Cerebellum (tissue), 4 donors: ENCODE measurements at places on chromosomes 5 and 9. TPM values are rescaled to one million over a fixed set of nuclear protein-coding genes. Genes with fewer than 3 reads are reported as not detected.

The ZBTB34 gene
- 30.0 TPM for total RNA-seq

GRCh38 chr5:168368854-168369253 lies 77.4 kb downstream of the WWC1 start:
- DNase-seq: no peak

The PTPN3 gene
- 3.4 TPM for total RNA-seq

DNA sequence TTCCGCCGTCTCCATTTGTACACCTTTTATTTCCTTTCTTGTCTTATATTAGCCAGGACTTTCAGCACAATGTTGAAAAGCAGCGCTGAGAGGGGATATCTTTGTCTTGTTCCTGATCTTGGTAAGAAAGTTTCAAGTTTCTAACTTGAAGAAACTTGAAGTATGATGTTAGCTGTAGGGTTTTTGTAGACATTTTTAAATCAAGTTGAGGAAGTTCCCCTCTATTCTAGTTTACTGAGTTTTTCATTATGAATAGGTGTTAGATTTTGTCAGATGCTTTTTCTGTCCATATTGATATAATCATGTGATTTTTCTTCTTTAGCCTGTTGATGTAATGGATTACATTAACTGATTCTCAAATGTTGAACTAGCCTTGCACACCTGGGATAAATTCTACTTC lies 425.7 kb downstream of the PIK3R1 start:
- no peak for DNase-seq

The FAM151B gene
- total RNA-seq: 14.7 TPM

The IL13 gene
- total RNA-seq: not detected

- no peak for DNase-seq
Observed at GRCh38 chr5:90916947-90917800, 358.6 kb downstream of the ADGRV1 start.

DNA sequence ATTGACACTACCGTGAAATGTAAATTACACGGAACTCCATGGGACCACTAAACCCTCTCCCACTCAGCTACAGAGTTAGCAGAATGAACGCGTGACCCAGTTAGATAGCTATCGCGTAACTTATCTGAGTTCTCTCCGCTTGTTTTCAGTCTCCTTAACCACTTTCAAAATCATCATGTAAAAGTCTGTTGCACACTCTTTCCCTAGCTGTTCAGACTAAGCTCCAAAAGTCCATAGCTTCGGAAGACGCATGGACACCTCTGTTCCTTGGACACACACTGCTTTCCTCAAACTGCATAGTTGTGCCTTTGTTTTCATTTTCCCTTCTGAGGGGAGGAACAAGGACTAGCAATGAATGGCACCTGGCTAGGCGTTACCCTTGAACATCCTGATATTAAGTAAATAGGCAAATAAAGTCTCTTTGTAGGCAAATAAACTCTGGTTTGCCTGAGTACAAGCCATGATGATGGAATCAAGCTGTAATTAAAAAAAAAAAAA lies 83.3 kb downstream of the DAPK1 start:
- no peak for DNase-seq

DNA sequence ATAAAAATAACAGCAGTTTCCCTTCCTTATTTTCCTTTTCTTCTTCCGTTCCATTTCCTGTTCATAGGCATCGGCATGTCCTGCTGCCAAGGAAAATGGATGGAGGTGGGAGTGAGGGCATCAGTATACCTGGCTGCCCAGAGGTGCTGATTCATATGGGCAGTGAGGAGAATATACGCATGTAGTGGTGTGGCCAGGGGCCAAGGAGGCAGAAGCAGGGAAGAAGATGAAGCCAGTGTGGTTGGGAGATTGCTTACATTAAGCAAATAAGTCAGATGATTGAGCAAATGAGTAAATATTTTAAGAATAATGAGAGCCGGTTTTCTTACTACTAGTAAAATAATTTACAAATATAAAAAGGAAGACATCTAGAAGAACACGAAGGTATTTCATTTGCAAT lies 344.9 kb upstream of the PAPPA start:
- DNase-seq: no peak

DNA sequence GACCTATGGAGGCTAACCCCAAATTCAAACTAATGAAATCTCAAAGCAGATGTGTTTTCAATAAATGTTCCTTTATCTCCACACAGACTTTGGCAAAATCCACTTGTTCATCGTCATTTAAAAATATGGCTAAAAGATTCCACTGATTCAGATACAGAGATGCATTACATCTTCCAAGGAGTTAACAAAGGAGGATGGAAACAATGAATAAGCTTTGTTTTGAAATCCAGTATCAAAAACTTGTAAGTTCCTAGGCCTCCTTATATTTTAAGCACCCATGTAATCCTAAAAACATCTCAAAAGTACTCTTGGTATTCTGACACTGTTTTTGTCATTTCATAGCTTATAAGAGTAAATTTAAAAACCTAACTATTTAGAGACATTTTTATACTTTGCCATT lies 345.6 kb upstream of the ACTBL2 start:
- no peak for DNase-seq

- DNase-seq: no peak
Observed at GRCh38 chr5:78593465-78593864, 55.1 kb downstream of the LHFPL2 start.

DNA sequence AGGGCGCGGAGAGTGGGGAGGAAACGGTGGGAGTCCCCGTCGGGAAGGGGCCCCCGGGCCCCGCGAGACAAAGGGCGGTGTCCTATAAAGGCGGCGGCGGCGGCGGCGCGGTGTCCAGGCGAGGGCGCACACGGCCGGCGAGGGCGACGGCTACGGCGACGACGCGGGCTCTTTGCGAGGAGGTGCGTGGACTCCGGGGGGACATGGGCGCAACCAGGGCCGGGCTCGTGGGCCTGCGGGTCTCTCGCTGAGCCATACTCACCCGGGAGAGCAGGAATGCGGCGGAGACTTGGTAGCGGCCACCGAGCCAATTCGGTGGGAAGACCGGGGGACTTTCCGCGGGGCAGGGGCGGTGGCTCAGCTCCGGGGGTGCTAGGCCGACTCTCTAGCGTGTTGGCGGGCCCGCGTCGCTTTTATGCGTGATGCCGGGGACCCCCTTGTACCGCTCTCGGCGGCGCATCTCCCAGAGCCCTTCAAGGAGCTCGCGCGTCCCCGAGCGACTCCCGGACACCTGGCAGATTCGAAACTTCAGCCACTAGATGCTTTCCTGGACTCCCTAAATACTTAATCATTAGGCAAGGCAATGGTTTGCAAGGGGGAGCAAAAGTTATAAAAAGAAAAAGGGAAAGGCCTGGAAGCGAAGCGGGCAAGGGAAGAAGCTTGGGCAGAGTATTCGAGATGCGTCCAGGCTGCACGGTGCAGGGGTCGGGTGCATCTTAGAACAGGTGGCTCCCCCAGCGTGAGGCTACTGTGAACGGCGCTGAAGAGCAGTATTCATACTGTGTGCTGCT lies 5.9 kb upstream of the TAL2 start:
- DNase-seq: peak; percentile 12

GRCh38 chr5:96703995-96704394 lies 41.8 kb downstream of the CAST start:
- DNase-seq: no peak

DNA sequence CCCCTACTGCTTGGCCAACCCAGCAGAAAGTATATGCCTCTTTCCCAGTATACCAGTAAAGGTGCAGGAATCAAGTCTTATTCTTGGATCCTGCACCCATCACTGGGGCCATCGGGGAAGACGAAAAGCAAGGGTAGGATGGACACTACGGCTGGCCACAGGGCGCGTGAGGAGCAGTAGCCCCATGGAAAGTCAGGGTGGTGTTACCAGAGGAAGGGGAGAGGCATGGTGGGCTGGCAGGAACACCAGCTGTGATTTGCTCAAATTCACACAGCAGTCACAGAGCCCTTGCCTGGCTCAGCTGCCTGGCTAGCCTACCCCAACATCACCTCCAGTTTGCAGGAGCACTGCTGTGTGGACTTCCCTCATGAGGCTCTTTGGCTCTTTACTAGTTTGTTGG lies 34.5 kb upstream of the SAP30L start:
- no peak for DNase-seq

The CEL gene
- total RNA-seq: 0.73 TPM

DNA sequence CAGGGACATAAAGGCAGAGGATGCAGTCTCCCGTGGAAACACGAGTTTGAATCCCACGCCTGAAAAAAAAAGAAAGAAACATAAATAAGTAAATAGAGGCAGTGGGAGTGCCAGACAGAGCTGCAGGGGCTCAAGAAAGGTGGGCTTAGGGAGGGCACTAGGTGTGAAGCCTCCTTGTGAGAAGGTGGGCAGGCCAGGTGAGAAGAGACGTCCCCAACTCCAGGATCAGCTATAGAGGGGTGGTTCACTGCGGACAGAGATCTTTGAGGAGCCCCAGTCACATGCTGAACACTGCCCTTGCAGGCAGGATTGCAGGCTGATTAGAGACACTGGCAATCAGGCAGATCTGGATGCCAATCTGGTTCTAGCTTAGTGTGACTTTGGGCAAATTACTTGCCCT lies 172.1 kb downstream of the RGS3 start:
- no peak for DNase-seq

DNA sequence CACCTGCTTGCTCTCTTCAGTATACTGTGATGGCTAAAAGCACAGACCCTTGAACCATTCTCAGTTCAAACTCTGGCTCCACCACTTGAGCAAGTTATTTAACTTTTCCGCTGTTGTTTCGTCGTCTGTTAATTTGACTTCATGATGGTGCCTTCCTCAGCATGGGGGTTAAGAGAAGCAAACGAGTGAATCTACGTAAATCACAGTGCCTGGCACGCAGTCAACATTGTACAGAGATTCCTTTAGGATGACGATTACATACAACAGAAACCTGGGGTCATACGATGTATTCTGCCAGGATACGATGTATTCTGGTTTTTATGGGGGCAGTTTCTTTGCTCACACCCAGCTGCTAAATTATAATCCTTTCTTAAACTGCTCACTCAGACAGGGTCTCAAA lies 515.6 kb downstream of the CCDC171 start:
- no peak for DNase-seq

DNA sequence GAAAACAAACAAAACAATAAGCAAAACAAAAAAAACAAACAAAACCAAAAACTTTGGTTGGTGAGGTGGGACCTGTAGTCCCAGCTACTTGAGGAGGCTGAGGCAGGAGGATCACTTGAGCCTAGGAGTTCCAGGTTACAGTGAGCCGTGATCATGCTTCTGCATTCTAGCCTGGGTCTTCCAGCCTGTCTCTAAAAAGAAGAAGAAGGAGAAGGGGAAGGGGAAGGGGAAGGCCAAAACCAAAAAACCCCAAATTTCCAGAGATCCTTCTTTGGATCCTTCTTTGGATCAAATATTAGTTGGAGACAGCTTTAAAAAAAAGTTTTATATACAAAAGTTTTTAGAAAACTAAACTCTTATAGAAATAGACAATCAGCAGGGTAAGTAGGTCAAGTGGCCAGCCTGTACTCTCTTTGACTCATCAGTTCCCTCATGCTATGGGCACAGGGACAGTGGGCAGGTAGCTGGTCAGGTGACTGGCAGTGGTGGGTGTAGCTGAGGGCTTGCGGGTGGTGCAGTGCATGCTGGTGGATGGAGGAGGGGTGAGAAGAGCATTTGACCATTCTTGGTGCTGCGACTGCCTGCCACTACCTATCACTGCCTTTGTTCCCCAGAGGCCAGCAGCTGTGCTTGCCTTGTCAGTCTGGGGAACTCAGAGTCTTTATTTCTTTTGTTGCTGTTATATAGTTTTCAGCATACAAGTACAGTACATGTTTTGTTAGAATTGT lies 12.6 kb downstream of the RCL1 start:
- no peak for DNase-seq

The MAPK9 gene
- 76.6 TPM for total RNA-seq

GRCh38 chr9:136378170-136379002 lies 4.9 kb upstream of the CARD9 start:
- no peak for DNase-seq

The IGFBPL1 gene
- 239 TPM for total RNA-seq

The TRPM3 gene
- 49.7 TPM for total RNA-seq

GRCh38 chr9:79325501-79325900 lies 246.3 kb upstream of the TLE4 start:
- DNase-seq: no peak

The CDKN2B gene
- 0.09 TPM for total RNA-seq

GRCh38 chr9:130333041-130333711 lies 67.6 kb downstream of the HMCN2 start:
- no peak for DNase-seq

DNA sequence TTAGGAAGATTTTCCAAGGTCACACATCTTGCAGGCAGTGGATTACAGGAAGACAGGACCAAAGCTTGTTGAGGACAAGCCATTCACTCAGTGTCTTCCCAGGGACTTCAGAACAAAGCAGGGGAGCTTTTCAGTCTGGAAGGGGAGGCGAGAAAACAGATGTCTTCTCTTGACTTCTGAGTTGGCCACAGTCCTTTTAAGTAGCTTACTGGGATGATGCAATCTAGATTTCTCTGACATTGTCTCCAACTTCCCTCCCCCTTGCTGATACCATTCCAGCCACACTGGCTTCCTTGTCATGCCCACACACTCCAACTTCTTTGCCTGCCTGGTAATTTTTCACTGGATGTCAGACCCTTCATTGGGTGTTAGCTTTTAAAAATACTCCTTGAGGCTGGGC lies 174.2 kb upstream of the TBC1D2 start:
- DNase-seq: no peak

The IFNA2 gene
- not detected for total RNA-seq

The PCDHGB2 gene
- 17.1 TPM for total RNA-seq

The UNC5A gene
- 9.3 TPM for total RNA-seq

DNA sequence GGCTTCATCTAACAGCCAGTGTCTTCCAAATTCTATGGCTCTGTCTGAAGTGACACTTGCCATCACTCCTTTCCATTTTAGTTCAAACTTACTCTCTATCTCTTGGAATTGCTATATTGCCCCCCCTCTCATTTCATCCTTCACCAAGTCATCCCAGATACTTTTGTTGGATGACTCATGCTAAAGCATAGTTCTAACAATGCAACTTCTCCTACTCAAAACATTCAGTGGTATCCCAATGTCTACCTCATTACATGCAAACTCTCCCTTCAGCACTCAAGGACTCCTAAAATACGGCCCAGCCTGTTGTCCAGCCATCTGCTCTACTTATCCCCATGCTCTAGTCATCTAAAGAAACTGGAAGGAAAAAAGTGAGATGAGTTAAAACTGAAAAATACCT lies 171.6 kb downstream of the RASEF start:
- DNase-seq: no peak

DNA sequence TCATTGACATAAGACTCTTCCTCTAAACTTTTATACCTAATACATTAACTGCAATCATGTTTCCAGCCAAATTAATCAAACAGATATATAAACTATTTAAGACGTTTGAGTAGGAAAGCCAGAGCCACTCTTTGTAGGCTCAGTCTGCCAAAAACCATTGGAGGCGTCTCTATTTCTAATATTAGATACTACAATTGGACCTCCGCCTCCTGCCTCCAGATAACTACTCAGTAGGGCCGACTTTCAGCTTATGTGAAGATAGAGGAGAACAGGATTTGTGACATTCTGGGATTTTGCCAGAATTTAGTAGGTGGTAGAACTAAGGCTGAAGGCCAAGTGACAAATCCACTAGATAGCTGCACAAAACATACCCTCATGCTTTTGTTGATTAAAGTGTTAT lies 463.0 kb downstream of the CETN3 start:
- DNase-seq: no peak

DNA sequence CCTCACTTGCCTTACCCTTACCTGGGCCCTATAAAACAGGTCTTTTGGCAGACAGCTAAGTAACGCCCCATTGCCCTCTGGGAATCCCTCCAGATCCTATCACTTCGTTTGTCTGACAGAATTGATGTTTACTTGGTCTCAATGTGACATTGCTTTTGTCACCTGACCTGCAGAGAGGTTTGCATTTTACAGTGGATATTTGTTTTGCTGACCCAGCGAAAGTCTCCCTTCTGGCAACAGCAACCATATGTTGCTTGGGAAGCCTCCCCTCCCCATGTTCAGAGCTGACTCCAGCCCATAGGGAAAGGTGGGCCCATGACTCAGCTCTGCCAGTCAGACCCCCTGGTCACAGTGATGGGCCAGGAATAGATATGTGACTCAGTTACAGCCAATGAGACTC lies 54.0 kb upstream of the LARP1 start:
- no peak for DNase-seq
